Kidney (tissue), 22 donors: ENCODE measurements at places on chromosomes 13 and 19. TPM values are rescaled to one million over a fixed set of nuclear protein-coding genes. Genes with fewer than 3 reads are reported as not detected.

MEIS3 gene
- 7.6 TPM for total RNA-seq

DNA sequence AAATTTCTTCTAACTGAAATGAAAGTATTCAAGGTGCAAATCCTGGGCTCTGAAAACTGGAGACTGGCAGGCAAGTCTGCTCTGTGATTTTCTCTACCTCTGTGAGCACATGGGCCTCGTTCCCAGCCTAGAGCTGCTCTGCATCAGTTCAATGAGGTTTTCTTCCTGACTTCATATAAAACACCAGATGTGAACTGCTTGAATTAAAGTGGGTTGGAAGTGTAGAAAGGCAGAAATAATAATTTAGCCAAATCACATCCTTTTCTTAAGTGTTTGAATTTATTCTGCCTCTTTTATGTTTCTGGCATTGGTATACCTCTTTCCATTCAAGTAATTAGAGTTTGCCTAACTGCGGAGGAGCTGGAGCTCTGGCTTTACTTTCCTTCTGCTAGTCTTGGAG is 540.8 kb downstream of the OLFM4 start:
- no peak overlapping the region for H3K4me3 ChIP-seq
- no peaks in the 10 kb centered on the region for H3K4me1 ChIP-seq

HIPK4 gene
- 0.09 TPM for total RNA-seq

DNA sequence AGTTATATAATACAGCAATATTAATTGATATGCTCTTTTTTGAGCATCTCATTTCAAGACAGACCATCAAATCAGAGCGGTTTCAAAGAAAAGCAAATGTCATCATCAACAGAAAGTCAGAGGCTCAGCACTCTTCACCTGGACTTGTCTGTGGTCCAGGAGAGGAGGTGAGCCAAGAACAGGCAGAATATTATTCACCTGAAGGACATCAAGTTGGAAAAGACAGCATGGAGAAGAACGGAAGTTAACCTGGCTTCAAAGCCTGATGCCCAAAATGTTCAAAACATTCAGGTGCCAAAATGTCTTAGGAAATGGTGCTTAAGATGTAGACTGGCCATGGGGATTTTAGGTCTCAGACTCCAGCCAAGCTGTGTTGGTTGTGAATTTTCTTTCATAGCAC is 40.7 kb downstream of the FGF14 start:
- no peaks in the 10 kb centered on the region for H3K4me1 ChIP-seq
- no peak overlapping the region for H3K27ac ChIP-seq
- H3K36me3 ChIP-seq, result no peaks in the 10 kb centered on the region
- no peaks in the 10 kb centered on the region for H3K27me3 ChIP-seq

DNA sequence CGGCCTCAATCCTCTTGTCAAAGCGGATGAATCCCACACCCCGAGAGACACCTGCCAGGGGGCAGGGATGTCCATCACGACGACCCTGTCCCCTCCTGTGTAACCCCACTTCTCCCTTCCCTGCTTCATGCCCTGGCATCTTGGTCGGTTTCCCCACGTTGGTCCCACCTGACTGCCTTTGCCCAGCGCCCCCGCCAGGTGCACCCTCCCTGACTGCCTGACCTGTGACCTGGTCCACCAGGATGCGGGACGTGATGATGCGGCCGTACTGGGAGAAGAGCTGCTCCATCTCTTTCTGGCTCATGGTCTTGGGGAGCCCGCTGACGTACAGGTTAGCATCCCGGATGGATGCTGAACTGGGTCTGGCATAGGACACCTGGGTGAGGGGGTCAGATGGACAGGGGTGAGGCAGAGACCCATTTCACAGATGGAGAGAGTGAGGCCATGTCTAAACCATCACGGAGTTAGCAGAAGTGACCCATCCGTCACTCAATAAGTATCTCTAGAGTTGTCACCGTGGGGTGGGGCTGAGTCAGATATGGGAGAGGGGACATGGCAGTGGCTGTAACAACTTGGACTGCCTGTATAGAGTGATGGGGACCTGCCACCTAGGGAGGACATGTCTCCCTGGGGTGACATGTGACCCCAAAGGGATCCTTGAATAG is 22.5 kb downstream of the ELAVL3 start:
- no peaks in the 10 kb centered on the region for H3K36me3 ChIP-seq
- no peak overlapping the region for H3K4me3 ChIP-seq
- no peaks in the 10 kb centered on the region for H3K4me1 ChIP-seq
